Stimulated activated CD4-positive, alpha-beta T cell treated with anti-CD3 and anti-CD28 coated beads, Interleukin-12 subunit alpha, Interleukin-12 subunit beta, amount 100 ng/mL, for 48 hours (primary cell): ENCODE measurements at places on chromosomes 7 and 10.

DNA sequence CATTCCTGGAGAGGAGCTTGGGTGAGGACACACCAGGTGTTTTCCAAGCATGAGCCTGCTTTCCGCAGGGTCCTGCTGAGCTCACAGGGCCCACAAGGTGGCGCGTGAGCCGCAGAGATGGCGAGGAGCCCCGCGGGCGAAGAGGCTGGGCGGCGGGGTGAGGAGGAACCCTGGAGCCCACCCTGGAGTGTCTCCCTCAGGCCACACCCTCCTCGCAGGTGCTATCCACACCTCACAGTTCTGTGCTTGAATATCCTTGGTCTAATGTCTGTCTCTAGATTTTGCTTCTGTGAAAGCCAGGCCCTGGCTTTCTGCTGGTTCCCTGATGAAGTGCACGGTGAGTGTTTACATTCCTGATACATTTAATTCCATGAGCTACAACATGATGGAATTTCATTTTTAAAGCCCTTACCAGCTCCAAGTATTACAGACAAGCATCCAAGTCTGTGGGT lies 433.6 kb downstream of the ACTR3B start:
- no peak for DNase-seq

DNA sequence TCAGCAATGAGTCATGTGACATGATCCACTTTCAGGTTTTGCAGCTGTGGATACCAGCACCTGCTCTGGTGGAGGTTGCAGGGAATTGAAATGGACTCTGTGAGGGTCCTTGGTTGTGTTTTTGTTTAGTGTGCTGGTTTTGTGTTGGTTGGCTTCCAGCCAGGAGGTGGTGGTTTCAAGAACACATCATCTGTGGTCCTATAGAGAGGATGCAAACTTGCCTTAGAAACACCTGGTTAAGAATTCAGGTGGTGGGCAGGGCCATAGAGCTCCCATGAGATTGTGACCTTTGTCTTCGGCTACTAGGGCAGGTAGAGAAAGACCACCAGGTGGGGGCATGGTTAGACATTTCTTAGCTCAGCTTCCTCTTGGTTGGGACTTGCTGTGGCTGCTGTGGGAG lies 59.2 kb upstream of the CYP2C9 start:
- DNase-seq, result no peak

DNA sequence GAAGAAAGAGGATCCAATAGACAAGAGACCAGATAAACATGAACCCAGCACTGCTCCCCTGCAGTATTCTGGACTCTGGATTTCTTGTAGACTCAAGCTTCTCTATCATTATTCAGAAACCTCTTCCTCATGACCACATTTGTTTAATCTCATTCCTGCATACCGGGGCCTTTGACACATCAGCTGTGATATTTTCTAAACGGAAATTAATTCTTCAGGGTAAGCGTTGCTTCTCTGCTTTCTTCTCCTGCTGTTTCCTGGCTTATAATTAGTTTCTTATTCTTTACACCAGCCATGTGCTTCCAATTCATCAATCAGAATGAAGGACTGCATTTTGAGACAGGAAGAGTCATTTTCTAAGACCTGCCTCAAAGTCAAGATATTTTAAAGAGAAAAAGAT lies 54.2 kb upstream of the TARP start:
- DNase-seq, result no peak

DNA sequence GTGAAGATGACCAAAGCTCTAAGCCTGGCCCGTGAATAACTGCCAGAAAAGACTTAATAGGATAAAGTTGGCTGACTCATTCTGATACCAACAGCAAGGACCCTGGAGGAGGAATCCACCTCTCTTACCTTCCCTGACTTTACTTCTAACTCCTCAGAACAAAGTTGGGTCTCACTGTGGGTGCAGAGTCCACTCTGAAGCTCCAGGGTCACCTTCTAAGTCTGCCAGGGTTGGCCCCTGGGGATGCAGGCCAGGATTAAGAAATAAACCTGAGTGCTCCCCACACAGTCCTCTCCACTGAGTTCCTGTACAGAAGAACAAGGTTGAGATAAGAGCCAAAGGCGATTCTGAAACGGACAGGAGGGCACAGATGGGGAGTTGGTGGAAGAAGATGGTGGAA lies 54.4 kb downstream of the GPR26 start:
- no peak for DNase-seq

GRCh38 chr7:140623980-140624379 lies 16.6 kb downstream of the DENND2A start:
- no peak for DNase-seq

- no peak for DNase-seq
Observed at GRCh38 chr10:20767028-20767427, 130.1 kb downstream of the NEBL start.

DNA sequence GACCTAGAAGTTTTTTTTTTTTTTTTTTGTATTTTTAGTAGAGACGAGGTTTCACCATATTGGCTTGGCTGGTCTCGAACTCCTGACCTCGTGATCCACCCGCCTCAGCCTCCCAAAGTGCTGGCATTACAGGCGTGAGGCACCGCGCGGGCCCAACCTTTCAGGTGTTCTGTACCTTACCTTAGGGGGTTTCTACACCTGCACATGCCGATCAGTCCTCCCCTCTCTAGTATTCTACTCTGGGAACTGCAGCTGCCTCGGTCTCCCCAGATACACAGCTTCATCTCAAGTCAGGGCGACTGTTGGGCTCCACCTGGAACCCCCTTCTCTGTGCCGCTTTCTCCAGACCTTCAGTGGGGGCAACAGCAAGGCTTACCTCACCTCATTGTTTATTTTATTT lies 79.9 kb downstream of the TACC2 start:
- DNase-seq, result no peak

DNA sequence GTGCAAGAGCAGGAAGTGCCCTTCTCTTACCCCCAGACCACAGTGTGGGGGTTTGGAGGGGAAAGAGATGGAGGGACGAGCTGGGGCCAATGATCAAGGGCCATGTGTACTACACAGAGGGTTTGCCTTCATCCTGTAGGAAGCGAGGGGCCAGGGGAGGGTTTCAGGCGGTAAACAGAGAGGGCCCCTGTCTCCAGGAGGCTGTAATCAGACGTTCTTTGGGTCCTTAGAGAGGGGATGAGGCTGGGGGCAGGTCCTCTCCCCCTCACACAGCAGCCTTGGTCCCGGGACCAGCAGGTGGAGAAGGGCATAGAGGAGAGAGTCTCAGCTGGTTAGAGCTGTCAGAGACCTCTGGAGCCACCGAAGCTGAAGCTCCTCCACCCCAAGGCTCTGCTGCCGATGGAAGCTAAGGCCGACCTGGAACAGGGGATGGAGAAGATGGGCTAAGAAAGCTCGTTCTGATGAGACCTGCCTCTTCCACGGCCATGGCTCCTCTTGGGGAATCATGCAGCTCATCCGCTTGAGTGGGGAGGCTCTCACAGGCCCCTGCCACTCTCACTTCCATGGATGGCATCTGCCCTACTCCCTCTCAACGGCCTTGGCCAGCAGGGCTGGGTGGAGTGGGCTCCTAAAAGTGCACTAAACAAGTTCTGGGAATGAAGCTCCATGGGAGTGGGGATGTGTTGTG lies 3.5 kb downstream of the LOXL4 start:
- DNase-seq, result no peak

- DNase-seq, result no peak
Observed at GRCh38 chr10:83555264-83555663, 584.0 kb upstream of the GHITM start.

DNA sequence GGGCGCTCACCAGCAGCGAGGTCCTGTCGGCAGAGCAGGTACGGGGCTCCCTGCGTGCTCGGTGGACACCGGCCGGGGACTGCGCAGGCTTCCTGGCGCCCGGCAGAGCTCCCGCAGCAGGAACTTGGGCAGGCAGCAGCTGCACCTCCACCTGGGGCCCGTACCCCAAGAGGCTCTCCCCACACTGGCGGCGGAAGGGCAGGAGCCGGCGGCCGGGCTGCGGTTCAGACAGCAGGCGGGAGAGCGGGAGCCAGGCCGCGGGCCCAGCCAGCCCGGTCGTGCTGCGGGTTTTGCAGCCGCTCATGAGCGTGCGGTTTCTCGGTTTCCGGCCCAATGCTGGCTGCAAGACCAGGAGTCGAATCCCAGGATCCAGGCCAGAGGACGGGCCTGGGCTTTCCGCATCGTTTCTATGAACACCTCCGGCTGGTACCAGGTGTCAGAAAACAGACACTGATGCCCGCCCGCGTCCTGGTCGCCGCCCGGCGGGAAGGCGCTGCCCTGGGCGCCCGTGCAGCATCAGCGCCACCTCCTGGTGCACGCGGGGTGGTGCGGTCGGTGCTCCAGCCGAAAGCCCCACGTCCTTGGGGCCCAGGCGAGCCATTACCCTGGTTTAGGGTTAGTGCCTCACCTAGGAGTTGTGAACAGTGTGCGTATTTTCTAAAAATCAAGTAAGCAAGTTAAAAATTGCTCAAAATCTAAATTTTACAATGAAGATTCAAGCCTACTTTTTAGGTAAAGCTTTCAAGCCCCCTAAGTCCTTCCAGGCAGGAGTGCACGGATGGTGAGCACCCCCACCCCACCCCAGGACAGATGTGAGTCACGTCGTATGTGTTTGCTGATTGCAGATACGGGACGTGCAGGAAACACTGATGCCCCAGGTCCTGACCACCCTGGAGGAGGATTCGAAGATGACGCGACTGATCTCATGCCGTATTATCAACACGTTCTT lies 47.4 kb upstream of the PRKAR1B start:
- peak; percentile 28 for DNase-seq
